ENCODE measurements at places on chromosomes 5 and 9.

GRCh38 chr5:77131361-77131760 lies 44.3 kb upstream of the ZBED3 start:
- DNase-seq, result no peak

GRCh38 chr5:107282061-107282460 lies 388.7 kb downstream of the EFNA5 start:
- DNase-seq, result no peak

DNA sequence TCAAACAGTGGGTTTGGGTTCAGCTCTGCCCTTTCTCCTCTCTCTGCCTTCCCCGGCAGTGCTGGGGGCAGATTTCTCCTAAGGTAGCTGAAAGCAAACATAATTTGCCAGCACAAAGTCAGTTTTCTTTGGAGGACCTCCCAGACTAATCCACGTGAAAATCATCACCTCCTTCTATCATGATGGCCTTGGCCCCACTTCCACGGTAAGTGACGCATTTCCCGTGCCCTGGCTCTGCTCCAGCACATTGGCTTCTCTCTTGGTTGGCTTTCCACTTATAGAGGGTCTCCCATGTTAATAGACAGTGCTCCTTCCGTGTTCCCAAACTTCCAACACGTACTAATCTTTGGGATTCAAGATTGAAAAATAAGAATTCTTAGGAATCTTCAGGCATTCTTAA lies 74.1 kb upstream of the TRIO start:
- DNase-seq, result no peak

- DNase-seq, result no peak
Observed at GRCh38 chr5:15630441-15630840, 130.5 kb downstream of the FBXL7 start.

- no peak for DNase-seq
Observed at GRCh38 chr9:38009990-38010389, 59.0 kb downstream of the SHB start.

DNA sequence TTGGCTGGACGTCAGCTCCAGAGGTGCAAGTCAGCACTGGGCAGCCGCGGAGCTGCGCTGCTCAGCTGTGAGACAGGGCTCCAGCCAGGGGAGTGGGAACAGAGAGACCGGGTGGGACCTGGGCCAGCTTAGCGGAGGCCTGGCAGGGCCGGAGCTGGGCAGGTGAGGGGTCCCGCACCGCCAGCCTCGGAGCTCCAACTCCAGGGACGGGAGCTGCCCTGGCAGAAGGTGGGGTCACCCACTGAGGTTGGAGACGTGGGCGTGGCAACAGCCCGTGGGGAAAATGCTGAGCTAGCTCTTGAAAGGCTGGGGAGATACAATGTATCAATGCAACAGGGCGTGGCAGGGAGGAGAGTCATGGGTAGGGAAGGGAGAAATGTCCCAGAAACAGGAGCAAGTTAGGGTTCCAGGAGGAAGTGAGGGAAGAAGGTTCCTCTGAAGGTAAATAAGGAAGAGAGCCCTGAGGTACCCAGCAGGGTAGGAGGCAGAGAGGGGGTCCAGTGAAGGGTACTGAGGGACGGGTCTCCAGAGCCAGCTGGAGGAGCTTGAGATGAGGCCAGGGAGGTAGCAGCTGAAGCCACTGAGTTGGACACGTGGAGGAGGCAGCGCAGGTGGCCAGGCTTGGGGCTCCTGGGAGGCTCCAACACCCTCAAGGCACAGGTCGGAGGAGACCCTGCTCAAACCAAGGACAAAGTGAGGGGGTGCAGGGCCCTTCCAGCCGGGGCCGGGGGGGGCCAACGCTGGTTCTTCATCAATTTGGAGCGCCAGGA lies 736 bp upstream of the NKD2 start:
- no peak for DNase-seq

- no peak for DNase-seq
Observed at GRCh38 chr5:149152317-149152746, 11.0 kb downstream of the ABLIM3 start.

- DNase-seq, result no peak
Observed at GRCh38 chr5:147101659-147102369, 133.0 kb upstream of the STK32A start.

DNA sequence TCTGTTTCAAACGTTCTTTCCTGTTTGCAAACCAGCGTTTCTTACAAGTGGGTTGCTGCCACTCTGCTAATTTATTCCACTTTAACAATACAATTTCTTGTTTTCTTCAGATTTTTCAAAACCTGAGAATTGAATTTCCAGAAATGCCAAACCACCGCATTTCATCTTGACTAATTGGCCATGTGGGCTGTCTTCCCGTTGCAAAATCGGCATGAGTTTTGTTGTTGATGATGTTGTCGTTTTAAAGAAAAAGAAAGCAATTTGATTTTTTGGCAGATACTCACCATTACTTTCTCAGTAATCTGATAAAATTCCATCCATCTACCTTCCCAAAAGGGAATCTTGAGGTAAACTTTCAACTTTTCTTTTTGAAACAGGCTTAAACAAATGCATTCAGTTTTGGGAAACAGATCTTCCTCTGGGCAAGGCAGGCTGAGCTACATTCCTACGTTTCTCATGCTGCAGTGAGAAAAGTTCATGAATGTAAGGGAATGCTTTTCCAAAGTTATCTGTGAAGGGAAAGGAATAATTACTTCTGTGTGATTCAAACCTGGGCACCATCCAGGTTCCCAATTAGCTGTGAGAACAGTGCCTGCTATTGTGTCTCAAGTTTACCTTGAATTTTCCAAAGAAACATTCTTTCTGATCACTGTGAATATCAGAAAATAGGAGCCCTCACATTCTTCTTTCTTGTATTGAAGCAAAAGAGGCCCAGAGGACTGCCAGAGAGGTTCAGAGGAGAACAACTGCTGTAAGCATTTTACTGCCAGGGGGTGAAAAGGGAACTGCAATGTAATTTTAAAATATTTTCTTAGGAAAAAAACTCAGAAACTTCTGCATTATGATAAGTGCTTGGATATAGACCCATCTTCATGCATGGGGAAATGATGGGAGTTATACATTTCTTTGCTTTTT lies 100.7 kb upstream of the TUT7 start:
- no peak for DNase-seq

DNA sequence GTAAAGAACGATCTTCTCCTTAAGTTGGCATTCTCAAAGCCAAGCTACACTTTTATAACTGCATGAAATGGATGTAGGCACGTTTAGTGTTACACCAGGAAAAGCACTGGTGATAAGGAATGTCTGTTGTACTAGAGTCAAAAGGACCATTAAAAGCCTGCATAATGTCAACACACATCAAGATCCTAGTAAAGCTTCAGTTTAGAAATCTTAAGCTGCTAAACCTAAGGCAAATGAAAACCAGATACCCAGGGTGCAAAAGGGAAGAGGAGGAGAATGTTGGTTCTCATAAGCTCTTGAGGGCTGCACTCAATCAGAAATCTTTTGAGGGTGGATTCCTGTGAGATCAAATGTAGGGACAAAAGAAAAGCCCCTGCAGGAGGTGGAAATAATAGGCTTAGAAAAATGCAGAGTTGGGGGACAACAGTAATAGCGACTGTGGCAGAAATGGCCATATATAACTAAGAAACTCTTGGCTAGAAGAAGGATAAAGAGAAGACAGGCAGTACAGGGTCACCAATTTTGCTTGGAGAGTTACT lies 148.2 kb downstream of the FBXL17 start:
- DNase-seq, result no peak

DNA sequence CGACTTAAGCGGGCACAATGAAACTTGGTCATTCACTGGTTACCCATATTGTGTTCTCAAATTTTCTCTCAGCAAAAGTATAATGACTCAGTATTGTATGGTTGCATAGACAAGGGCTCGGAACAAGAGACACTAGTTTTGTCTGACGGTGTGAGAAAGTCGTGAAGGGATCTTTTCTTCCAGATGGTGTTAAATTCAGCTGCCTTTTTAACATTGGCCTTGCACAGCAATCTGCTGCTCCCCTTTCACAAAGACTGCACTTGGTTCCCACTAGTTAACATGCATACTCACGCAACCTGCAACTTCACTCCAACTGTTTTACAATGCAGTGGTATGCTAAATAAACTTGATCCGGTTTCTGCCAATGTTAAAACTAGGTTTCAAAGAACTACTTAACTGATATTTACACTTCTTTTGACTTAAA lies 219.2 kb downstream of the MEF2C start:
- no peak for DNase-seq

DNA sequence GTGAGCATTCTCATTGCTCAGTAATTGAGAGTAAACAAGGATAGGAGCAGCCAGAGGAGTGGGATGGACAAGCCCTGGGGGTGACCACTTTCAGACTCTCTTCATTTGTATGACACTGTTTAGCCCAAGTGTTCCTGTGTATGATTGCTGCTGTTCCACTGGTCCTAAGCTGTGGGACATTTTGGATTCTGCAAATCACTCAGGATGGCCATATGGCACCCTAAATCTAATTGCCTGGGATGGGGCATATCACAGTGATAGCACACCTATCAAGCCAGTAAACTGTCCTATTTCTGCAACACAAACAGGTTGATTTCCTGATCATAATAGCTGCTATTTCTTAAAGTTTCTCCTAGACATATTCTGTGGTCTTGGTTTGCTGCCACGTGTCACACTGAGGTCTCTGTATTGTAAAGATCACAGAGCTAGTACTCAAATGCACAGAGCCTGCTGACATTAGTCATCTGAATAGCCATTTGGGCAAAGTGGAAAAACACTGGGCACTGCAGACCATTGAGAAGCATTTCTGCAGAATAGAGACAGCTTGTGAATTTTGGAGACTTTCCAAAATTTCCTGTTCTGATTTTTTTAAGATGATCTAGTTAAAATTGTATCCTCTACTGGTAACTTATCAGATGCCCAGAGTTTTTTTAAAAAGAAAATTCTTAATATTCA lies 320.2 kb downstream of the RFX3 start:
- no peak for DNase-seq

DNA sequence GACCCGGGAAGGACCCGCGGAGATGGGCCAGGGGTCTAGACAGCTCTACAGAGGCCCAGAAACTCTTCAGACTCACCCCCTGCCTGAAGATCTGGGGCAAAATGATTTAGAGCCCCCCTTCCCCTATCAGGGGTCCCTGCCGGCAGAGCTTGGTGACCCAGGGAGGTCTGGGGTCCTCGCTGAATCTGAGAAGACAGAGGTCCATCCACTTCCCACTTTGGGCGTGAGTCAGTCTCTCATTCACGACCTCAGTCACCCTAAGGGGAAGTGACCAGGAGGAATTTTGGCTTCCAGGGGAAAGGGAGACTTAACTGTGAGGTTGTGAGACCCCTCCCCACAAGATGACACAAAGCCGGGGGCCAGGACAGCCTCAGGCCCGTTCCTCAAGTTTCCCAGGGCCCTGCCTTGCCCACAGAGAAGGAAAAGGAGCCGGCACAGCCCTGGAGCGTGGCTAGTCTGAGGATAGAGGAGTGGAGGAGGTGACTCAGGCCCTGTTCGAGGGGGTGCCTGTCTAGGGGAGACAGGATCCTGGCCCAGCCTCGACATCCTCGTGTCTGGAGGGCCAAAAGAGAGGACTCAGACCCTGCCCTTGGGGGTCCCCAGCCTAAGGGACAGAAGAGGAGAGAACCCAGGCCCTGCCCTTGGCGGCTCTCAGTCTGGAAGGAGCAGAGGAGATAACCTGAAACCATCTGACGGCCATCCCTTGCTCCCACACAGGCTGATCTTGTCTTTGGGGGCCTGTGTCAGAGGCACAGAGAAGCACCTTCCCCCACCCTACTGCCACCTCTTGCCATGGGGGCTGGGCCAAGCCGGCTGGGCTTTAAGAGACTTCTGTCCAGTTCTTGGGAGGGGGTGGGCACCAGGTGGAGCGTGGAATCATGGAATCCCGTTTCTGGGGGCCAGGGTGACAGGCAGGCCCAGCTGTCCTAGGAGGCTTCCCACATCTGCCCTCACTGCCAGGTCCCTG lies 889 bp downstream of the PDLIM4 start:
- DNase-seq, result no peak

GRCh38 chr5:135543001-135543484 lies 7.3 kb upstream of the NEUROG1 start:
- DNase-seq, result no peak

- no peak for DNase-seq
Observed at GRCh38 chr9:28503573-28503972, 930.3 kb upstream of the C9orf72 start.

DNA sequence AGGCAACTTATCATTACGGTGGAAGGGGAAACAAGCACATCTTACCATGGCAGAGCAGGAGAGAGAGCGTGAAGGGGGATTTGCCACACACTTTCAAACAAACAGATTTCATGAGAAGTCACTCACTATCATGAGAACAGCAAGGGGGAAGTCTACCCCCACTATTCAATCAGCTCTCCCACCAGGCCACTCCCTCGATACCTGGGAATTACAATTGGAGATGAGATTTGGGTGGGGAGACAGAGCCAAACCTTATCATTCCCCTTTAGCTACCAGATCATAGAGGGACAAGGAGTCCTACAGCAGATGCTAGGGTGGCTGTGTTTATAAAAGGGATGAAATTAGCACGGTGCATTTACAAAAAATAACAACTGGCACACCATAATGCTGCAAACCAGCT lies 2149.4 kb upstream of the ACO1 start:
- DNase-seq, result no peak

- no peak for DNase-seq
Observed at GRCh38 chr5:179323026-179323870, 22.0 kb downstream of the ADAMTS2 start.

DNA sequence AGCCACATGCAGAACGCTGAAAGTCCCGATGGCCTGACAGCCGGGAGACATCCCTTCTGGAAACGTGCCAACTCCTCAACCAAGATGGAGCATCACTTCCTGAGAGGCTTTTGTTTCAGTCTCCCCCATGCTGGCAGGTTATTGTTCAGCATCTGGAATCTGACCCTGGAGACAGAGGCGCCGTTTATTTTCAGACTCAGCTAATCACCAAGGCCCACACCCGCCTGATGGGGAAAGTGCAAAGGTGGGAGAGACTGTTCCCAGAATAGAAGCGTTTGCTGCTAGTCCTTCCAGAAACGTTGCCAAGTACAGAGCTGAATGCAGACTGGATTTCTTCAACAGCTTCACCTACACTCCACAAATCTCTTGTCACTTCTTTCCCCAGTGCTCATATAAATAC lies 41.8 kb upstream of the S1PR3 start:
- no peak for DNase-seq

DNA sequence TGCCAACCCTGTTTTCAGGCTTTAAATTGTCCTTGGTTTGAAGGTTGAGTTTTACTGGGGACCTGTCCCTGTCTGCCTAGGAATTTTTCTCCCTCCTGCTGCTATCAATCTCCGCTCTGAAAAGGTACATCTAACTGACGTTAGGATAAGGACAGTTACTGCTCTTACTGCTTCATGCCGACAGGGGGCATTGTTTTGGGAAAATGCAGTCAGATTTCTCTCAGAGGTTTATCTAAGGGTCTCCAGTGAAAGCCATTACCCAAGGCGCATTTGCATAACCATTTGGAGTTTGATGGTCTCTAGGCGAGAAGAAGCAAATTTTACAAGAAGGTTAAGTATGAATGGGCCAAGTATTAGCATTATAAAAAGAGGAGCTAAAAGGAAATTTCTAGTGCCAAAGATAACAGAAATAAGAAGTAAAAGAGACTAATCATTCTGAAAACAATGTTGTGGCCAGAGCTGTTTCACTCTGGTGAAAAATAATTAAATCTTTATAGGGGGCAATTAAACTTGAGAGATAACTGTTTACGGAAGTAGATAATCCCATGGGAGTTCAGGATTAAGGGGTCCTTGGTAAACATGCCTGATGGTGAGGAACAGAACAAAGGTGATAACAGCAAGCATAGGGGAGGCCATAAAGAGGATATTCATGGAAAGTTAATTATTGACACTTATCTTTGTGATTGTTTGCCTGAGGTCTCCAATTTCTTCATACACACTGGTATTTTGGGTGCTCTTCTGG lies 605.0 kb downstream of the MTRR start:
- DNase-seq, result no peak
